LNCaP clone FGC (cell line): ENCODE measurements at places on chromosomes 2 and 18.

GRCh38 chr2:236026841-236027240 is 141.3 kb downstream of the GBX2 start:
- DNase-seq = peak; percentile 1

GRCh38 chr18:11548916-11549551 is 60.4 kb upstream of the SLC35G4 start:
- DNase-seq = no peak

DNA sequence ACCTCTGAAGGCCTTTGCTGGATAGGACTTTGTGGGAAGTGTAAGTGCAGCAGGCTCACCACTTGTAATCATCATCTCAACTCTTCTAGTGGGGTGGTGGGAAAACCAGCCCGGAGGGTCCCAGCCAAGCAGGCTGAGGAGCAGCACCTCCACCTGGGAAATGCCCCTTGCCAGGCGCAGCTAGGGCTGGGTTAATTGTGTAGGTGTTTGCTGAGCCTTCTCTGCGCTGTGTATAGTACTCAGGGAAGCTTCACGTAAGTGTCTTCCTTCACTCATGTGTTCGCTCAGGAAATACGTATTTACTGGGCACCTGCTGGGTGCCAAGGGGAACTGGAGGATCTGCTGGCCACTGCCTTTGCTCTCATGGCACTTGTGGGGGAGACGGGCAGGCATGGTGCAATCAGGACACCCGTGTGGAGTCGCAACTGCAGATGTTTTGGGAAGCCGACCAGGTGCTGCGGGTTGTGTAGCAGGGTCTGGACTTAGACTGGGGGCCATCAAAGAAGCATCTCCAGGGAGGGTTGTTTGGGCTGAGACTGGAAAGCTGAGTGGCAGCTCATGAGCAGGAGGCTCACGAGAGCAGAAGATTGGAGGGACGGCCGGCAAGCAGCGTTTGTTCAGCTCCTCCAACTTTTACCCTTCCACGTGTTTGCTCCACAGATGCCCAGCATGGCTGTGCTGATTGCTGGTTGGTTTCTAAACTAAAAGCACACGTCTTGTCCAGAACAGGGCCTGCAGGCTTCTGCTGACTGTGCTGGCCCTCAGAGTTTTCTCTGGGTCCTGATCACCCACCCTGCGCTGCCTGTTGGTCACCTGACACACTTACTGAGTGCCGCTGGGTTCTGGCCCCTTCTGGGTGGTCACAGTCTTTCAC is 164.6 kb downstream of the LDLRAD4 start:
- no peak for DNase-seq

DNA sequence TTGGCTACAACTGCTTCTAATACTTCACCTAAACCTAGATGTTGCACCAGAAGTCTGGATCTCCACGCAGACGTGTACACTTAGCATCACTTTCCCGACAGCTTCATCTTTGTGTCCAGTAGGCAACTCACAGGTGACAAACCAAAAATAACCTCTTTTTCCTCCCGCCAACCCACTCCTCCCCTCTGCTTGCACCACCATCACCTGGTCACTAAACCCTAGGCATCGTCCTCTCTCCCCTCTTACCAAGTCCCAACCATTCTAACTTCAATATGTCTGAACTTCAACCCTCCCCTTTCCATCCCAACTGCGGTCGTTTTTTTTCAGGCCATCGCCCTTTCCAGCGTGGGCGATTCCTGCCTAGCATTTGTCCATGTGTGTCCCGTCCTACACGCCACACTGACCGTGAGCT is 413 bp upstream of the CHMP3 start:
- DNase-seq = no peak

DNA sequence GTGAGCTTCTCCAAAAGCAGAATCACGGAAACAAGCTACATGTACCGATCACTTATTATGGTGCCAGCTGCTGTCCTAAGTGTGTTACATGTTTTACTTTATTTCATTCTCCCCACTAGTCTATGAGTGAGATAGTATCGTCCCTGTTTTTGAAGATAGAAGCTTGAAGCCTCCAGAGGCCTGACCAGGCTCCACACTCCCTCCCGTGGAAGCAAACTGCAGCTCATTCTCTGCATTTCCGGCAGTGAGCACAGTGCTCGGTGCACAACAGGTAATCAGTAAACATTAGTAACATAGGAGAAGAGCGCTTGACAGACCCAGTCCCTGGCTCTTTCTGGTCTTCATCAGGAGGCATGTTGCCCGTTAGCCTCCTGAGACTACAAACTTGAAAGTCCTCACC is 72.9 kb downstream of the ZBTB7C start:
- no peak for DNase-seq

GRCh38 chr2:29061176-29061575 is 13.1 kb downstream of the PCARE start:
- no peak for DNase-seq

- DNase-seq = no peak
Observed at GRCh38 chr2:101714118-101714517, 16.6 kb downstream of the MAP4K4 start.

DNA sequence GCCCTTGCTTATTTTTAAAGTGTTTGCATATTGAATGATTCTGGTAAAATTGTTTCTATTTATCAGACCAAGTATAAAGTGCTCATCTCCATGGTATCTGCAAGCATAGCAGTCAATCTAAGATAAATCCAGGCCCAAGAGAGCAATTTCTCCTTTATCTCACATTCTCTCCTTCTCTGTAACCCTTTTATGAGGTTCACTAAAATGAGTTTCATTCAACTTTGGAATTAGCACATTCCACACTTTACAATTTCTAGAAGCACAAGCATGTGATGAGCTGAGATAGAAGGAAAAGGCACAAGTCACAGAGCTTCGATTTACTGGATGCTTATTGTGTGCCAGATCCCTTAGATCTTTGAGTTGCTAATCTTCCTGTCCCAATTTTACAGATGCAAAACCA is 97.3 kb downstream of the CNTNAP5 start:
- DNase-seq = no peak

DNA sequence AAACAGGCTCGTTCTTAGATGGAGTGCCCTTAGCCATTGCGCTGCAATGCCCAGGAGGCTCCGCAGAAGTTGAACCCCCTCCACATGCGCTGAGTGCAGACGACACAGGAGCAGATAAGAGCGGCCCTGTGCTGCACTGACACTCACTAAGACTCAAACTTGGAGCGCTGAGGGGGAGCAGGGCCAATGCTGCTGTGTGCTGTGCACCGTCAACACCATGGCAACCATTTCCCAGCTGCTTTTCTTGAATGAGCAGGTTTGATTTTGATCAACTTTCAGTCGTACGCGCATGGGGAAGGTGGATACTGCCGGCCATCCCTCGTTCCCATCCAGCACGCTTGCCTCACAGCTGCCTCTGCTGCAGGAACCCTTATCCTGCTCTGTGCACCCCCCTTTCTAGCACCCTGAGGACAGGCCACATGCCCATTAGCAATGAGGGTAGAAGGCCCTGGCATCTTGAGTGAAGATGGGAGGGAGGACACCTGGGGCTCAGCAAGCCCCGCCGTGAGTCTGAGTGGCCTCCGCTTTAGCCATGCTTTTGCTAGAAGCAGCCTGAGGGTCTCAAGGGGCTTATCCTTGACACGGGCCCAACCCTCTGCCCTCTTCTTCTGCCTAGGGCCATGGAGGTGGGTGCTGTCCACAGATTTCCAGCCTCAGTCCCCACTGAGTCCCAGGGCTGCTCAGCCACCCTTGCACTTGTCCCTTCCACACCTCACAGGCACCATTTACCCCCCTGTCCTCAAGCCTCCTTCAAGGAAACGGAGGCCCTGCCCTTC is 271.9 kb downstream of the PHLPP1 start:
- no peak for DNase-seq

DNA sequence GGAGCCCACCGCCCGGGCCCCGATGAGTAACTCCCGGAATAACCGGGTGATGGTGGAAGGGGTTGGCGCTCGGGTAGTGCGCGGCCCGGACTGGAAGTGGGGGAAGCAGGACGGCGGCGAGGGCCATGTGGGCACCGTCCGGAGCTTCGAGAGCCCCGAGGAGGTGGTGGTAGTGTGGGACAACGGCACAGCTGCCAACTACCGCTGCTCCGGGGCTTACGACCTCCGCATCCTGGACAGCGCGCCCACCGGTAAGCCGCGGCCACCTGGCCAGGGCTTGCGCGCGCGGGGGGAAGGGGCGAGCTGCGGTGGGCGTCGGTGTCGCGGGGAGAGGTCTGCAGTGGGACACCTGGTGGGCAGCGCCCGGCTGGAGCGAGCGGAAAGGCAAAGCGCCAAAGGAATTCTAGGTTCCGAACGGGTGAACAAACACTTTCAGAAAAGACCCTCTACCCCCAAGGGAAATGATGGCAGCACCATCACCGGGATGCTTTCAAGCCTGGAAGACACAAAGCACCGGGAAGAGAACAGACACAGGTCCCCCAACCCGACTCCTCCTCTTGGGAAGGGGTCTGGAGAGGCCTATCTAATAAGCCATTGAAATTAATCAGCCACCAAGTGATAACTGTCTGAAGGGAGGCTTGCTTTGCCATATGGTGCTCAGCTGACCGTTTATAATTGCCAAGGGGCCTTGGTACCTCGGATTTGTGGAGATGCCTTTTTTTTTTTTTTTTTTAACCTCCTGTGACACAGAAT is 1.1 kb downstream of the MIB1 start:
- no peak for DNase-seq

DNA sequence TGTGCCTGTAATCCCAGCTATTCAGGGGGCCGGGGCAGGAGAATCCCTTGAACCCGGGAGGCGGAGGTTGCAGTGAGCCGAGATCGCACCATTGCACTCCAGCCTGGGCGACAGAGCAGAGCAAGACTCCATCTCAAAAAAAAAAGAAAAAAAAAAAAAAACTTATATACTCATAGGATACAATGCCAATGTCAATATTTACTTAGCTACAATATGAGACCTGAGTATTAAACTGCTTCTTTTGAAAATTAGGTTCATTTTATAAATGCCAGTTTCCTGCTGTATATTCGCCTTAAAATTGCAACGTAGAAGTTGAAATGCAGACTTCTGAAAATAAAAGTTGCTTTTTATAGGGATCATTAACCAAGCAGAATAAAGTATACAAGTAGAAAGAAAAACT is 2.3 kb downstream of the SLC35F5 start:
- DNase-seq = no peak

DNA sequence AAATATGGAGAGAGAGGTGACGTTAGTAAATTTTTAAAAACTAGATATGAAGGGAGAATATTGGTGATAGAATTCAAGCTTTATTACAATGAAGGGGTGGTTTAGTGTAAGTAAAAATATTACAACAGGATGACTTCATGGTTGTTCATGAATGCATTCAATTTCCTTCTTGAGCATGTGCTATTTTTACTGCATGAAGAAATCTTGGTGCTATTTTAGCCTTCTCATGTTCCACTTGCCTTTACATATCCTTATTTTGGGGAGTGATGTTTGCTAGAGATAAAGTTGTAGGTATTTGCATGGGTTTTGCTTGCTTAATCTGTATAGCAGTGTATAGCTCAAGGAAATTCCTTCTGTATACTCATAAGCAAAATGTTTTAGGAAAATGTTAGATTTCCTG is 195.0 kb upstream of the MMADHC start:
- no peak for DNase-seq

GRCh38 chr2:34069604-34070003 is 470.5 kb upstream of the FAM98A start:
- no peak for DNase-seq

GRCh38 chr2:119638685-119639554 is 40.1 kb upstream of the TMEM177 start:
- no peak for DNase-seq

DNA sequence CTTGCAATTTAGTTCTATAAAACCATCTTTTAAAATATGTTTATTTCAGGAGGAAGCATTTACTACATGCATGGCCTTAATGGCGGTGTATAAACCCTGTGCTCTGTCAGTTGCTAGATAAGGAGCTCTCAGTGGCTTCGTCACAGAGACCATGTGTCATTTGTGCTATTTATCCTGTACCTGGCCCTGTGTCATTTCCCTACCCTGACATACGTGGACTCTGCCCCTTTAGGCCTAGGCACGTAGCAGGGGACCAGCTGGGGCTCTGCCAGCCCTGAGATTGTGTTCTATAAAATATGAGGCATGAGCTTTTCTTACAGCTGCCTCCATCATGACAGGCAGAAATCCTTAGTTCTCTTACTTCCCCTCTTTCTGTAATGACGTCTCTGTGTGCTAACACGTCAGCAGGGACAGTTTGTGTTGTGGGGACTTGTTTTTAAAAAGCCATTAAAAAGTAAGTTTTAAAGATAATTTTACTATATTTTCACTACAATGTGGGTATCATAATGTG is 88.0 kb downstream of the ITGB1BP1 start:
- DNase-seq = no peak

- peak; percentile 75 for DNase-seq
Observed at GRCh38 chr2:137675584-137676327, 288.5 kb upstream of the HNMT start.

DNA sequence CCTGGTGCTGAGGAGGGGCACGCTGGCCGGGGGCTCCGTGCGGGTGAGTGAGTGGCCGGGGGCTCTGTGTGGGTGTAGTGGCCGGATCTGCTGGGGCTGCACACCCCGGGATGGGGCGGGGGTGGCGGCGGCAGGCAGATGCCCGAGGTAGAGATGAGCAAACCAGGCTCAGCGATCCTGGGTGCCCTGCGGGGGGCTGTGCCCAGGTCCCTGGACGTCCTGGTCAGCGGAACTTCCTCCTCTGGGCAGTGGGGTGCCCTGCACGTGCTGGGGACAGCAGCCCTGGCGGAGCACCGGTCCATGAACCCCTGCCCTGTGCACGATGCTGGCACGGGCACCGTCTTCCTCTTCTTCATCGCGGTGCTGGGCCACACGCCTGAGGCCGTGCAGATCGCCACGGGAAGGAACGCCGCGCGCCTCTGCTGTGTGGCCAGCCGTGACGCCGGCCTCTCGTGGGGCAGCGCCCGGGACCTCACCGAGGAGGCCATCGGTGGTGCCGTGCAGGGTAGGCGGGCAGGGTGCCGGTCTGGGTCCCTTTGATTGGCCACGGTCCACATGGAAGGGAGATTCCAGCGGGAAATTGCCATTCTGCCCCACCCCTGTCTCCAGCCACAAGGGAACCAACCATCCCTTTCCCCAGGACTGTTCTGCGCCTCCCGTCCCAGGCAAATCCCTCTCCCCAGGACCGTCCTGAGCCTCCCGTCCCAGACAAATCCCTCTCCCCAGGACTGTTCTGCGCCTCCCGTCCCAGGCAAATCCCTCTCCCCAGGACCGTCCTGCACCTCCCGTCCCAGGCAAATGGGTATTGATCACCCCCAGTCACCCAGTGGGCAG is 5.9 kb downstream of the NEU4 start:
- DNase-seq = no peak

- no peak for DNase-seq
Observed at GRCh38 chr18:66329716-66330115, 274.2 kb downstream of the CDH19 start.

GRCh38 chr18:3889803-3890202 is 439.8 kb downstream of the TGIF1 start:
- DNase-seq = no peak

GRCh38 chr18:62632788-62633455 is 82.4 kb upstream of the PHLPP1 start:
- DNase-seq = no peak

DNA sequence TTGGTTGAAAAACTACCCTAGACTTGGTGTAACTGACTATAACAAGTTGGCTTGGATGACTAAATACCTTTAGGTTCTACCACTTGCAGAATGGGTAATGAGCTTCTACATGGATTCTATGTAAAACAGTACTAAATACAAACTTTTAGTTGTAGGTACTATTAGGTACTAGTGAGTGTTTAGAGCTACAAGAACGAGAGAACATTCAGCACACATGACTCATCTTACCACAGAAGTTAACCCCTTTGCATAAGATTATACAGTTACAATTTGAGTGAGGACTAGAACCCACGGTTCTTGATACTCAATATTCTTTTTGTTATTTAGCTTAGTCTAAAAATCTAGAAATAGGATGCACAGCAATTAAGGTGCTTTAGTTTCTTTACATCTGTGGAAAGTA is 101.7 kb upstream of the TFCP2L1 start:
- DNase-seq = no peak
